Stimulated activated CD8-positive, alpha-beta memory T cell treated with anti-CD3 and anti-CD28 coated beads, Interleukin-2, amount 100 ng/mL, for 1 hour (primary cell): ENCODE measurements at places on chromosomes 7 and 10.
A peak's percentile ranks its signal among the peaks of the same experiment; 100 is the strongest.

- DNase-seq: no peak
These were observed 569.5 kb downstream of the TYW1 start for GRCh38 chr7:67566101-67566500.

DNA sequence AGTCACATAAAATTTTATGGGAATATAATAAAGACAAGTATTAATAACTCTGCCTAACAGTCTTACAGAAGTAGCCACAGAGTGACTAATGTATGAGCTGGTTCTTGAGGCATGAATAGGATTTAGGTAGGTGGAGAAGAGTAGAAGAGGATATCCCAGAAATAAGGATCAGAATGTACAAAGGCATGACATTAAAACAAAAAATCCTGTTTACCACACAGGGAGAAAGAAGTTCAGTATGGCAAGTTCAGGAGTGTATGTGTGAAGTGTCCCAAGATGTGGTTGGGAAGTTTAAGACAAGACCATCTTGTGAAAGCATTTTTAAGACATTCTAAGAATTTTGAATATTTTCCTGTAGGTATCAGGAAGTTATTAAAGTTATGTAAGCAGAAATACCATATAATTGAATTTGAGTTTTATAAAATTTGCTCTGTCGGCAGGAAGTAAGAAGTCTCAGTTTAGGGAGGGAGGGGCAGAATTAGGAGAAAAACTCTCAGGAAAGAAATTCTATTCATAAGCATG is 64.7 kb upstream of the CAV2 start:
- DNase-seq: no peak

DNA sequence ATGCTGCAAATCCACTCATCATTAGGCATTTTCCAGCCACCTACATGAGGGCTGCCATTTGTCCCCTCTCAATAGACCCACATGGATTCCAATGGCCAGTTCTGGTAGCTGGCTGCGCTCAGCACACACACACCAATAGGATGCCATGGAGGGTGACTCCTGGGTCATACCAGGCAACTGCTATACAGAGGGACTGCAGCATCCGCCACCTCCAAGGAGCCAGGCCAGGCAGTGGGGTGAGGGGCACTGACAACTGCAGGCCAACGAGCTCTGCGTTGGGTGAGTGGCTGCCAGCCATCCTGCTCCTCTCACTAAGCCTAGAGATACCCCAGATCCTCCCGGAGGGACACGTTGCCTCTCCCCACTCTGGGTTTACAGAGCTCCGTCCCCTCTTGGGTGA is 118.8 kb upstream of the NANOS1 start:
- no peak for DNase-seq

DNA sequence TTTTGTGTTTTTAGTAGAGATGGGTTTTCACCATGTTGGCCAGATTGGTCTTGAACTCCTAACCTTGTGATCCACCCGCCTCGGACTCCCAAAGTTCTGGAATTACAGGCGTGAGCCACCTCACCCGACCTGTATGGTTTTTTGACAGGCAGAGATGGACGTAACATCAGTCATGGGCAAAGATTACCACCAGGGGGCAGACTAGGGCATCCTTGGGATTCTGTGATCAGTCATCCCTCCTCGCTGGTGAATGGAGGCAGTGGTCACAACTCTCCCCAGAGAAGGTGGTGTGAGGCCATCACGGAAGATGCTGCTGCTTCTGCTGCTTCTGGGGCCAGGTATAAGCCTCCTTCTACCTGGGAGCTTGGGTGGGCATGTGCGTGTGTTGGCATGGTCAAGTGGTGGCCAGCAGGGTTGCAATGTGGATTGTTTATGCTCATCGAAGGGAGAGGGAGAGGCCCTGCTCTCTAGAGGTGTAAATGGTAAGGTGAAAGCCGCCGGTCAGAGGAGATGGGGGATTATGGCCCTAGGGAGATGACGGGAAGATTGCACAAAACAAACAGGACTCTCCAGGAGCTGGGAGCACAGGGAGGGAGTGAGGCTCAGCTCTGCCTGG is 122.7 kb upstream of the PRSS1 start:
- peak; percentile 31 for DNase-seq

- DNase-seq: no peak
These were observed 14.0 kb upstream of the RALA start for GRCh38 chr7:39609113-39609934.

- DNase-seq: no peak
These were observed 13.9 kb downstream of the ZNF438 start for GRCh38 chr10:31017534-31018355.

- DNase-seq: no peak
These were observed 20.3 kb downstream of the TSPAN12 start for GRCh38 chr7:120837599-120837998.
